ENCODE measurements at places on chromosomes 4 and X.

GRCh38 chr4:82975792-82976191, 34.8 kb downstream of the LIN54 start:
- peak; percentile 25 for DNase-seq

DNA sequence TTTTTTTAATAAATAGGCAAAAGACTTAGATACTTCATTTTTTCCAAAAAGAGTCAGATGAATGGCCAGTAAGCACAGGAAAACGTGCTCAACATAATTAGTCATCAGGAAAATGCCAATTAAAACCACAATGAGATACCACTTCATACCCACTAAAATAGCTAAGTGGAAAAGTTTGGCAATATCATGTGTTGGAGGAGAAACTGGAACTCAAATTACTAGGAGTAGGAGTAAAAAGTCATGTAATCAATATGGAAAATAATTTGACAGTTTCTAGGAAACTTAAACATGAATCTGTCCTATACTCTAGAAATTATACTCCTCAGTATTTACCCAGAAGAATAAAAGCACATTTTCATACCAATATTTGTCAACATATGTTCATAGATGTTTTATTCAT, 449.8 kb downstream of the INPP4B start:
- DNase-seq: no peak

DNA sequence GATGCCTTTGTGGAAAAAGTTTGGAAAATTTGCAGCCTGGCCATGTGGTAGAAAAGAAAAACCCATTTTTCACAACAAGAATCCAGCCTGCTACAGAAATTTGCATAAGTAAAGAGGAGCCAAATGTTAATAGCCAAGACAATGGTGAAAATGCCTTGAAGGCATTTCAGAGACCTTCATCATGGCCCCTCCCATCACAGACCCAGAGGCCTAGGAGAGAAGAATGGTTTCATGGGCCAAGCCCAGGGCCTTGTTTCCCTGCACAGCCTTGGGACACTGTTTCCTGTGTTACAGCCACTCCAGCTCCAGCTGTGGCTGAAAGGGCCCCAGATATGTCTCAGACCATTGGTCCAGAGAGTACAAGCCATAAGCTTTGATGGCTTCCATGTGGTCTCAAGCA, 101.4 kb upstream of the LINC00632 start:
- DNase-seq: no peak

GRCh38 chr4:149766135-149766534, 49.5 kb downstream of the IQCM start:
- no peak for DNase-seq

- DNase-seq: no peak
These were observed 215.1 kb downstream of the RELL1 start for GRCh38 chr4:37471093-37471492.

DNA sequence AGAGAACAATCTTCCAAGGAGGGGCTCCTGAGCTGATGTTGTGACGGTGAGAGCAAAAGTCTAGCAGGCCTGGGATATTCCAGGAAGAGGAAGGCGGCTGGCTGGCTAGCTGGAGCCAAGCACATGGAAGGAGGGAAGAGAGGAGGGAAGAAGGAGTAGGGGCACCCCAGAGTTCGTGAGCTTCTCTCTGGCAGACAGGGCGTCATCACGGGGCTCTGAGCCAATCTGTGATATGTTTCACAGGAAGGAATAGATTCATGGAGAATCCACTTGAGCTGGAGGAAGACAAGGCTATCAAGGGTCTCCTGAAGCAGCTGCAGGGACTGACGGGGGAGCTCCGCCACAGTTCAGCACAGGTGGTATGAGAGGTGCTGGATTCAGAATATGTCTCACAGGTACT, 73.6 kb downstream of the DHRSX start:
- DNase-seq: no peak

- DNase-seq: no peak
These were observed 12.8 kb upstream of the NSUN7 start for GRCh38 chr4:40736910-40737309.

DNA sequence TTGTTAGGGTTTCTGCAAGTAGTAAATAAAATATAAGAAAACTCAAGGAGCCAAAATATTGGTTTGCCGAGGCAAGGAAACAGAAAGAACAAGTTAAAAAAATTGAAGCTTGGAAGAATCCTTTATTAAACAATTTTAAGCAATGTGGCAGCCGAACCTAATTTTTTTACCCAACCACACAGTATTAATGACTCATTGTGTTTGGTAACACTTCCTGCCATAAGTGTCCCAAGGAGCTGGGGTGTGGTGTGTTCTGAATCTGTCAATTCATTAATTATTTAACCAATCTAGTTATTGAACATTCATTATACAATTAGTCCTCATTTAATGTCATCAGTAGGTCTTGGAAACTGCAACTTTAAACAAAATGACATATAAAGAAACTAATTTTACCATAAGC, 19.3 kb upstream of the CPE start:
- DNase-seq: no peak

- no peak for DNase-seq
These were observed 173.1 kb upstream of the KLF3 start for GRCh38 chr4:38490753-38491446.

- DNase-seq: peak; percentile 69
These were observed 8.0 kb downstream of the IGFBP7 start for GRCh38 chr4:57102050-57102624.

GRCh38 chrX:98607739-98608138, 1724.0 kb downstream of the RPA4 start:
- no peak for DNase-seq

DNA sequence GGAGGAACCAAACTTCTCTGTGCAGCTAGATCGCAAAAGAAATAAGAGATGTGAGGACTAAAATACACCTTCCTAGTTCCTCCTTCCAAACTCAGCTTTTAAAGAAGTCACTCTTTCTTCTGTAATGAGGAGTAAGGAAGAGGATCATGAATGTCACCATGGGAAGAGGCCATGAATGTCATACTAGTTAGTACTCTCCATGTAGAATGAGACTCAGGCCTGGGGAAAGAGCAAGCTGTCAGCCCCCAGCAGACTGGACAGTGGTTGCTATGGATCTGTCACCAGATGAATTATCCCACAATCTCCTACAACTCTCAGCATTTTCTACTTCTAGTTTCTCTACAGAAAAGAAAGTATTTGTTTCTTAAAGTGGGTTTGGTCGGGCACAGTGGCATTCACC, 57.1 kb upstream of the PRDM8 start:
- DNase-seq: no peak

DNA sequence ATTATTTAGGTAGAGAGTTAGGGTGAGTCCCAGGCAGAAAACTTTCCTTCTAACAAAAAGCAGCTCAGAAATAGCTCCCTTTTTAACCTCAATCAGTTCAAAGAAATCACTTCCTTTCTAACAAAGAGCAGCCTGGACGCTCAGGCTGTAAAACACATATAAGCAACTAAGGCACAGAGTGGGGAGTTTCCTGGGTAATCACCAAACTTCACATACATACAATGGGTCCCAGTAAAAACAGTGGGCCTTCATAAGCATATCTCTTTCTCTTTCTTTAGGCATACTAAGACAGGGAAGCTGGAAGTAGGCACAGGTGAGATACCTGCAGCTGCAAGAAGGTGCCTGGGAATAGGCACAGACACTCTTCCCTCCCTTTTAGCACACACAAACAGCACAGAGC, 4.9 kb upstream of the NAF1 start:
- DNase-seq: no peak

- no peak for DNase-seq
These were observed 271.9 kb downstream of the MID1IP1 start for GRCh38 chrX:39073131-39073530.

- DNase-seq: no peak
These were observed 143.6 kb downstream of the GRID2 start for GRCh38 chr4:92447255-92447905.

- DNase-seq: no peak
These were observed 148.8 kb upstream of the EDNRA start for GRCh38 chr4:147332091-147332490.

DNA sequence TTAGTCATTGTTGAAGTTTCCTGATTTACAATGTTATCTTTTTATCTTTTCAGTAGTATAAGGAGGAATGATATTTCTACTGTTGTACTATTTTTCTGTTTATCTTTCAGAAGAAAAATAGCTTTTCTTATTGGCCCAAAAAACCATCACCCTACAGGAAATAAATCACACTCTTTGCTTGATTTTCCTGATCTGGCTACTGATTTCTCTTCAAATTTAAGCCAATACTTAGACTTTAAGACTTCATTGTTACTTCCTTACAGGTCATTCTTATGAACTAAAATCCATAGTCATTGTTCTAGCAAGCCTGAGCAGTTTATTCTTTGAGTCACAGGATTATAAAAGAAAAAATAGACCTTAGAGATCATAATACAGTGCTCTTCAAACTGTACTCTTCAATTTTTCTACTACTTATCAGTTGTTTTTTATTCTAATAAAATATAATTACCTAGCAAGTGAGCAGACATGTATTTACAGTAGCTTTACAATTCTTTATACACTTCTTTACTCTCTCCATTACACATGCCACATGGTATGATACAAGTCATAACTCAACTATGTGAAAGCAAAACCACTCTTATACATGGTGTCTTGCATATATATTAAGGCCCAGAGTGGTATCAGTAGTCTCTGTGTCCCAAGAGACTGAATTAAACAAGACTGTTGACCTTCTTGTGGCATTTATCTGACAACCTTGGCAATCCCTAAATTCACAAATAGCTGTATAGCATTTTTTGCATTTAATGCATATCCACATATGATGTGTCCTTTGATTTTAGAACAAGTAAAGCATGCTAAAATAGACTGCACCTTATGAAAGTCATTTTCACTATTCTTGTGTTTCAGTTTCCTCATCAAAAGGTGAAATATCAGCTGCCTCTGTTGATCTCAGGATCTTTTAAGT, 47.9 kb downstream of the TET2 start:
- DNase-seq: no peak

DNA sequence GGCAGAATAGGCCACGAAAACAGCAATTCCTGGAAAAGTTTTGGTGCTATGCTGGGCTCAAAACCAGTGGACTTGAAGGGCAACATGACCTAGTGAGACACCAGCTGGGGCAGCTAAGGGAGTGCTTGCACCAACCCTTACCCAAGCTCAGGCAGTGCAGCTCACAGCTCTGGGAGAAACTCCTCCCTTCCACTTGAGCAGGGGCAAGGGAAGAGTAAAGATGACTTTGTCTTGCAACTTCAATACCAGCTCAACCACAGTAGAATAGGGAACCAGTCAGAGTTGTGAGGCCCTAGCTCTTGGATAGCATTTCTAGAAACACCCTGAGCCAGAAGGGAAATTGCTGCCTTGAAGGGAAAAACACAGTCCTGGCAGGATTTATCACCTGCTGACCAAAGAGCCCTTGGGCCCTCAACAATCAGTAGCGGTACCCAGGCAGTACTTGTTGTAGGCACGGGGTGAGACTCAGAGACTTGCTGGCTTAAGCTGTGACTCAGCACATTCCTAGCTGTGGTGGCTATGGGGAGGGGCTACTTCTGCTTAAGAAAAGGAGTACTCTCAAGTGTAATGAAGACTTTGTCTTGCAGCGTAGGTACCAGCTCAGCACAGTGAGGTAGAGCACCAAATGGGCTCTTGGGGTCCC, 19.7 kb upstream of the ABCG2 start:
- DNase-seq: peak; percentile 39

GRCh38 chr4:25513814-25514213, 136.8 kb downstream of the ANAPC4 start:
- no peak for DNase-seq

DNA sequence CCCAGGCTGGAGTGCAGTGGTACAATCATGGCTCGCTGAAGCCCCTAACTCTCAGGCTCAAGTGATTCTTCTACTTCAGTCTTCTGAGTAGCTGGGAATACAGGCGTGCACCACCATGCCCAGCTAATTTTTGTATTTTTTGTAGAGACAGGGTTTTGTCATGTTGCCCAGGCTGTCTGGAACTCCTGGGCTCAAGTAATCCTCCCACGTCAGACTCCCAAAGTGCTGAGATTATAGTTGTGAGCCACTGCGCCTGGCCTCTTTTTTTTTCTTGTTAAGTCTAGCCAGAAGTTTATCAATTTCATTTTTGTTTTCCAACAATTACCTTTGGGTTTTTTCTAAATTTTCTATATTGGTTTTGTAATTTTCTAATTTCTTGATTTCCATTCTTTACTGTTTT, 100.6 kb downstream of the GC start:
- DNase-seq: no peak

DNA sequence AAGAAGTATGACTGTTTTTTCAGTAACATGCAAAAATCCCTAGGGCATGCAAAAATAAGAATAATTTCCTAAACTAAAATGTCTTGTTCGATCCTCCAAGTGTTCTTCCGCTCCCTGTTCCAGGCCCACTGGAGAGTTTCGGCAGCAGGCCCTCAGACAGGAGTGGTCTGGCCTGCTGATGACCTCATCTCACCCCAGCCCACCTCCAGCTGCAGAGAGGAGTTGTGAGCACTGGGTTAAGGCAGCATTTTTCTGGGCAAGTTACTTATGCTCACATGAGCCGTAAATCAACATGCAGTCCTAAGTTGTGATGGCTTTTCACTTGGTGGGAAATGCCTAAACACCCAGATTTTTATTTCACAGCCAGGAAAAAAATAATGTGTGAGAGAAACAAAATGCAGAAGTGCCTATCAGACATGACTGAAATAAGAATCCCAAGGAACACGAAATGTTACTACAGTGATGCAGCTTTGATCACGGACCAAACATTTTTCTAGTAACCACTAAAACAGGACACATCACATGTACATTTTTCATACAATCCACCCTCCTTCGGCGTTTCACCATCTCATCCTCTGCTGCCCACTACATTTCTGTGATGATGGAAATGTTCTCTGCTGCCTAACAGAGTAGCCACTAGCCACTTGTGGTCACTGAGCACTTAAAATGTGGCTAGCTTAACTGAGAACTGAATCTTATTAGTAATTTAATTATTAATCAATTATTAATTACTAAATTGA, 153.3 kb upstream of the TBL1X start:
- DNase-seq: no peak

GRCh38 chrX:154348646-154349358, 25.6 kb downstream of the FLNA start:
- no peak for DNase-seq

DNA sequence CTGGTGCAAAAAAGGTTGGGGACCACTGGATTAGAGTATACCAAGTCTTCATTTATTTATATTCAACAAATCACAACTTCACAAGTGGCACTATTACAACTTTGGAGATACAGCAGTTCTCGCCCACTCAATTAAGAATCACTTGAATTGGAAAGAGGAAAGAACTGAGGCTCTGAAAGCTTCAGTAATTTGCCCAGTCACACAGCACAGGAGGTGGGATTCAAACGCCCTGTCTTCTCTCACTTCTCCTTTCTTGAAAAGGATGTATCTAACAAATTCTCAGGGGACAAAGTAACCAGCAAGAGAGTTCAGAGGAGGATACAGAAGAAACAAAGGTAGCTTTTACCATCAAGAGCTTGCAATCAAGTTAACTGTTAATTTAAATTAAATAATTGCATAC, 12.4 kb downstream of the SMIM14 start:
- DNase-seq: no peak

- no peak for DNase-seq
These were observed 6.5 kb upstream of the NDST4 start for GRCh38 chr4:115119804-115120352.

GRCh38 chr4:138241281-138242075, 671 bp downstream of the SLC7A11 start:
- no peak for DNase-seq
